Stimulated activated CD4-positive, alpha-beta T cell treated with anti-CD3 and anti-CD28 coated beads, Interleukin-12 subunit alpha, Interleukin-12 subunit beta, amount 100 ng/mL, for 4 hours (primary cell): ENCODE measurements at places on chromosomes 5 and 9.

- DNase-seq: peak; percentile 32
Observed at GRCh38 chr9:22452415-22453010, 5.9 kb downstream of the DMRTA1 start.

- DNase-seq: no peak
Observed at GRCh38 chr5:28397502-28397941, 1359.1 kb upstream of the CDH9 start.

GRCh38 chr5:134874831-134875655, 872 bp downstream of the TXNDC15 start:
- peak; percentile 34 for DNase-seq

- DNase-seq: no peak
Observed at GRCh38 chr5:157539503-157540022, 36.0 kb downstream of the ADAM19 start.

DNA sequence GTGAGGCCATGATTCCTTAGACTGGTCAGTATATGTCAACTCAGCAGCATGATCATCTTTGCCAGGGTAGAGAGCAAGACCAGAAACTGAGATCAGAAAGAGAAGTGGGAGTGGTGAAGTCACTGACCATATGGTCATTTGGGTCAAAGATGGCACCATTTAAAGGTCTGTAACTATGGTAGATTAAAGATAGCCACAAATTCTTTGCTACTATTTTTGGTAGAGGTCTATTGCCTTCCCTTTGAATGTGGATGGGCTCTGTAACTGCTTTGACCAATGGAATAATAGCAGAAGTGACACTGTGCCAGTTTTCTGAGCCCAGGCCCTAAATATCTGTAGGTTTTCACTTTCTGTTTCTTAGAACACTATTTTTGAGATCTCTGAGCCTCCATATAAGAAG, 117.6 kb downstream of the PCSK1 start:
- no peak for DNase-seq

- no peak for DNase-seq
Observed at GRCh38 chr5:37839407-37840052, at the start of gene GDNF. Gene GDNF, minus strand, starts transcription at chr5:37840041. Its CDS starts 5,245 bp downstream, at chr5:37834796.

- DNase-seq: no peak
Observed at GRCh38 chr5:21820527-21820926, 1032.6 kb downstream of the CDH12 start.

DNA sequence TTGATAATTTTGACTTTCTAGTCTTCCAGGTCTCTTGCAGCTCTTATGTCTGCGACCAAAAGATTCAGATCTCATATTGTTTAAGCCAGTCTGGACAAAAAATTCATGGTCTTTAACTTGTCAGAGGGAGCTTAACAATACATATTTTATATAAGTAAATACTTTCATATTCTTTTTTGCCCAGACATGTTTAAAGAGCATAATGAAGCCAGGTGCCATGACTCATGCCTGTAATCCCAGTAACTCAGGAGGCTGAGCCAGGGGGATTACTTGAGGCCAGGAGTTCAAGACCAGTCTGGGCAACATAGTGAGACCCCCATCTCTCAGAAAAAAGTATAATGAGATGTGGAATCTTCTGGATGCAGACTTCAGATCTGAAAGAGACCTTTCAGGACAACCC, 69.8 kb downstream of the JMY start:
- no peak for DNase-seq

DNA sequence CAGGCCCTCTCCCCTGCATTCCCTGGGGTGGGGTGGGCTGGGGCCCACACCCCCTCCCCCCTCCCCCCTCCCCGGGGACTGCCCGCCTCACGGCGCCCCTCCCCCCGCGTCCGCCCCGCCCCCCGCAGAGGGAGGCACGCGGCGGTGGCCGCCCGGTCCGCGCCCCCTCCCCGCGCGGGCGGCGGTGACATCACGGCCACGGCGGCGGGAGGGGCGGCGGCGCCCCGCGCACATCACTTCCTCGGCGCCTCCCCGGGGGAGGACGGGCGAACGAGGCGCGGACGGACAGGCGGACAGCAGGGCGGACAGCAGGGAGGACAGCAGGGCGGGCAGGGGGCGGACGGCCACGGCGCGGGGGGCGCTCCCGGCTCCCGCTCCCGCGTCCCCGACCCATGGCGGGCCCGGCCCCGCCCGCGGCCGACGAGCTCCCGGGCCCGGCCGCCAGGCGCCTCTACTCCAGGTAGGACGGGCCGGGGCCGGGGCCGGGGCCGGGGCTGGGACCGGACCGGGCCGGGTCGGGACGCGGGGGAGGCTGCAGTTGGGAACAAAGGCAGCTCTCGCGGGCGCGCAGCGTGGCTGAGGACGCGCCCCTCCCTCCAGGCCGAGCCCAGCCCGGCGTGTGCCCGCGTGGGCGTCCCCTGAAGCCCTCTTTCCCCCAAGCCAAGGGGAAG, at the start of gene GPSM1:
Gene GPSM1 (plus strand): TSS at position 236 of the 671 bp plus-strand sequence. CDS start 157 bp downstream, at position 393.
- peak; percentile 54 for DNase-seq

DNA sequence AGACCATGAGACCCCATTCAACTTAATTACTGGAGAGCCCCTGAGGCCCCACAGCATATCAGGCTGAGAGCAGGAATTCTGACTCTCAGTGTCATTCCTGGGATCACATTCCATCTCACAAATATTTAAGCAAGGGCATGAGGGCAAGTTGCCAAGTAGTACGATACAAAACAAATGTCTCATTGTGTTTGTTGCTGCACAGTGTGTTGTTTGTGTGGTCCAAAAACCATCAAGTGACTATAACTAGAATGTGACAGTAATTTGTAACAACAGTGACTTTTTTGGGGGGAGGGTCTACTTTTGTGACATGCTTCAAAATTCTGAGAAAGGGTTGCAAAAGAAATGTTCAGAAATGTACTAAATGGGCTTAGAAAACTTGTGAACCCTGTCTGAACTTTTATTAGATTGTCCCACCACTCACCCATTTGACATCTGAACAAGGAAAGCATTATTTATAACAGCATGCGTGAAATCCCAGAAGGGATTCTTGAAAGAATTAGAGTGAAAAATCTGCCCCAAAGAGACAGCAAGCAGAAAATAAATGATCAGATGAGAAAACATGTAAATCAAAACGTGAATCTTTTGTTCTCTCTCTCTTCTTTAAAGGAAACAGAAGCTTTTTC, 347.0 kb downstream of the NTRK2 start:
- DNase-seq: no peak

DNA sequence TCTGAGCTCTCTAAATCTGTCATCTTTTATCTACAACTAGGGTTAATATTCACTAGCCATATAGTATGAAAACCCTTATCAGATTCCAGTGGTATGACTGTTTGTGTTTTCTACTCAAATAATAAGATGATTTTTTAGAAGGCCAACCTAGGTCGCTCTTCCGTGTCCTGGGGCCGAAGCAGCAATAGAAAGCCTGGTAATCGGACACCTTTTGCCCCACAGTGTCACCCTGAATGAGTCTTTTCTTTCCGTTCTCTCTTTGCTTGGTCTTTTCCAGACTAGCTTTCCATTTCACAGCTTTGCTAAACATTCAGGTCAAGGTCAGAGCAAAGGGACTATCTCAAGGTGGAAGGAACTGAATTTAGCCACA, 243.3 kb upstream of the ANKRD55 start:
- no peak for DNase-seq

DNA sequence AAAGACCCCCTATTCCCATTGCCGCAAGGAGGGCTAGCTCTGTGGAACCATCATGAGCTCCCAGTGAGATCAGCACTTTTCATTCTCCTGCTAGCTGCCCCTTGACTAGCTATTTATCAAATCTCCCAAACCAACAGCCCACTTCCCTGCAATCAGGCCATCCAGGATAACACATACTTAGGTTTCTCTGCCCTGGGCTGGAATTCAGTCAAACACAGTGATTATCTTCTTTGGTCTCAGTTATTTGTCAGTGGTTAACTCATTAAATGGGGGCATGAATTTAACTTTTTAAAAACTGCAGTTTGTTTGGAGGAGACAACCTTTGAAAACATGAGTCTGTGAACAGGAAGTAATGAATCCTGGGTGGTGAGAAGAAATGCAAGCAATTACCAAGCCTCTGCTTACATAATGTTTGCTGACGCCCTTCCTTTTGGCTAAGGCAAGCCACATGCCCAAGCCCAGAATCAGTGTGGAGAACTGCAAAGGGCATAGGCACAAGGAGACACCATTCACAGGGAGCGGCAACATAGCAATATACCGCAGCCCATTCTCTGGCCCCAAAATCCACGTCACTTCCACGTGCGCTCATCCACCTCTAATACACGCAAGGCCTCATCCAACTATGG, 275.0 kb downstream of the DRD1 start:
- no peak for DNase-seq

GRCh38 chr9:137194388-137194787, 5.9 kb downstream of the SSNA1 start:
- DNase-seq: no peak

- no peak for DNase-seq
Observed at GRCh38 chr9:111330124-111330523, at the start of gene OR2K2. Gene OR2K2, minus strand, starts transcription at chr9:111330224. Its CDS starts 1,791 bp downstream, at chr9:111328433.

DNA sequence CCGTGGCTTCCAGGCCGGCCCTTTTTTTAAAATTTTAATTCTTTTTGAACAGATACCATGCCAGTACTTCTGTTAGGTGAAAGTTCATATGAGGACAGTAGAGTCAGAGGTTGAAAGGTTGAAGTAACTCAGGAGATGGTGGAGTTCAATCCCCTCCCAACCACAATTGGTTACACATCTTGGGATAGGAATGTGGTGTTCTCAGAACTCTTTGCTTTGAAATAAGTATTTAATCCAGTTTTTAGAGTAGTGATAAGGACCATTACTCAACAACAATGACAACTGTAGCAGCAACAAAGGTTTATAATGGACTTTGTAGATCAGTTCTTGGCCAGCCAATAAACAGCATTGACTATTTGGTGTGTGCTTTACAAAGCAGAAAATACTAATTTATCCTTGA, 116.0 kb downstream of the ARHGAP26 start:
- no peak for DNase-seq

GRCh38 chr5:58431832-58432231, 28.1 kb downstream of the PLK2 start:
- no peak for DNase-seq

GRCh38 chr9:35609001-35609819, 4.1 kb downstream of the TESK1 start:
- no peak for DNase-seq

- DNase-seq: no peak
Observed at GRCh38 chr5:96626956-96627355, 35.2 kb upstream of the CAST start.

DNA sequence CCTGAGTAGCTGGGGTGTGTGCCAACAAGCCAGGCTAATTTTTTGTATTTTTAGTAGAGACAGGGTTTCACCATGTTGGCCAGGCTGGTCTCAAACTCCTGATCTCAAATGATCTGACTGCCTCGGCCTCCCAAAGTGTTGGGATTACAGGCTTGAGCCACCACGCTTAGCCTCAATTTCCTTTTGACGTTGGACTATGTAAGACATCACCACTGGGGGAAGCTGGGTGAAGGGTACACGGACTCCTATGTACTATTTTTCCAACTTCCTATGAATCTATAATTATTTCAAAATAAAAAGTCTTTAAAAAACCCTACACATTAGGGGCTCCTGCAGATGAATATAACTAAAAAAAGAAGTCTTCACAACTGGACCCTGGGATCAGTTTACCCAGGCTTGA, 44.0 kb downstream of the NKX2-5 start:
- DNase-seq: no peak

GRCh38 chr9:93129691-93130500, 4.2 kb downstream of the NINJ1 start:
- no peak for DNase-seq

DNA sequence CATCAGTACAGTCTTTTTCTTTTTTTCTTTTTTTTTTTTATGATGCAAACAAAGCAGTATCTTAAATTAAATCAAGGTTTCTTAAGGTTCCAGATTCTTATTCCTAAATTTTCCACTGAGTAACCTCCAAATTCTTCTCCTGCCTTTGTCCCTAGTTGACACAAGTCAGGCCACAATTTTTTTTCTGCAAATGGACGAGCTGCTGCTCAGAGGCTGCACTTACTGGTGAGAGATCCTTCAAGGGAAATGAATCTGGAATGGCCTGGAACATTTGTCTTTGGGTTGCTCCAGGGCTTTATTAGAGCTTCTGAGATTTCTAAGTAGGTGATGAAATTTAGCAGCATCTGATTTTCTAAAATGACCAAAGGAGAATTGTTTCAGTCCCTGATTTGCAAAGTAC, 39.3 kb downstream of the PIK3R1 start:
- no peak for DNase-seq

DNA sequence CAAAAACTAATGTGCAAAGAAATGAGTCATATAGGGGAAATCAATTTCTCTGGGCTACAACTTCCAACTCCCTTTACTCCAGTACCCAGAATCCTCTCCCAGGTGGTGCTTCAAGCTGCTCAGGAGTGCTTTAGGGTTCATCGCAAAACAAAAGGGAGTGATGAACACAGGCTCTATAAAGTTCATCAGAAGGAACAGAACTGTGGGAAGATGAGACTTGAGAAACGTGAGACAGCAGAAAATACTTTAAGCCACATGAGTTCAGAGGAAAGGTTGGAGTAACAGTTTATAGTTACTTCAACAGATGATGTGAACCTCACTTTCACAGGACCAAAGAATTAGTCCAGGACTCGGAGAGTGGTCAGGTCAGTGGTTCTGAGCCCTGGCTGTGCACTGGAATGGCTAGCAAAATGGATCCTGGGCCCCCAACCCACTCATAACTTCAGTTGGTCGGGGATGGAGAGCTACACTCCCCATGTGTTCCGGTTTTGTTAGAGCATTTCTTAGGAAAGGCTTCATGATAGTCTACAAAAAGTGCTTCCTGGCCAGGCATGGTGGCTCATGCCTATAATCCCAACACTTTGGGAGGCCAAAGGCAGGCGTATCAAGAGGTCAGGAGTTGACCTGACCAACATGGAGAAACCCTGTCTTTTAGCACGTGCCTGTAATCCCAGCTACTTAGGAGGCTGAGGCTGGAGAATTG, 4.3 kb downstream of the RPL12 start:
- no peak for DNase-seq

DNA sequence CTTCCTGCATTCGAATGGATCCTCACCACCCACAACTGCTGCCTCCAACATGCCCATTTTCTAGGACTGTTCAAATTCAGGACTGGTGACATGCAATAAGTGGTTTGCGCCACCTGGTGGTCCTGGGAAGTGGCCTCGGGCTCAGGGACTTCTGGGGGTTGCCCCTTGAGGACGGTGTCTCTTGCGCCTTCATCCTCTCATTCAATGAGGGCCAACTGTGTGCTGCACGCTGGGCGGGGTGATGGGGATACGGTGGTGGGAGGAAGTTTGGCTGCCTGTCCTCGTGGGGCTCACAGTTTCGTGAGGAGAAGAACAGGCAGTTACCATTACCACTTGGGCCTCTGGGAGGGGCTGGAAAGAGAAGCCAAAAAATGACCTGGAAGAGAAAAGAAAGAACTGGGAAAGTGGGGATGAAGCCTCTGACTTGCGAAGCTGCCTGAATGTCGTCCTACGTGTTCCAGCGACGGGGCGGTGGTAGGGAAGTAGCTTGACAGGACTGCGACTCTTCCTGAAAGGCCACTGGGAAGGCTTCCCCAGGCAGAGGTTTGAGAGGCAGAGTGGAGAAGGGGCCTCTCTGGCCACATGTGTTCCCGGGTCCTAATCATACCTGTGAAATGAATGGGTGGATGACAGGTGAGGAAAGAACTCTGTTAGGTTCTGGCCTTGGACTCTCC, 49.0 kb downstream of the PSD2 start:
- DNase-seq: peak; percentile 67
